ENCODE measurements at places on chromosomes 11 and 22.

GRCh38 chr22:22661275-22661674, 16.9 kb downstream of the GGTLC2 start:
- H3K4me3 ChIP-seq, result no peak overlapping the region
- DNase-seq, result no peak
- no peaks in the 10 kb centered on the region for H3K36me3 ChIP-seq
- H3K27ac ChIP-seq, result no peak overlapping the region
- H3K27me3 ChIP-seq, result peaks cover 6% of the 10 kb centered on the region

- no peaks in the 10 kb centered on the region for H3K4me1 ChIP-seq
- no peak overlapping the region for H3K27ac ChIP-seq
- H3K4me3 ChIP-seq, result no peak overlapping the region
- no peaks in the 10 kb centered on the region for H3K27me3 ChIP-seq
- no peak for DNase-seq
Measured at GRCh38 chr11:58776891-58777710, 45.4 kb upstream of the GLYAT start.

GRCh38 chr11:32991898-32992297, 23.8 kb upstream of the DEPDC7 start:
- H3K4me3 ChIP-seq, result no peak overlapping the region
- no peak for DNase-seq
- H3K4me1 ChIP-seq, result no peaks in the 10 kb centered on the region
- H3K27ac ChIP-seq, result no peak overlapping the region
- peaks cover 2% of the 10 kb centered on the region for H3K36me3 ChIP-seq

DNA sequence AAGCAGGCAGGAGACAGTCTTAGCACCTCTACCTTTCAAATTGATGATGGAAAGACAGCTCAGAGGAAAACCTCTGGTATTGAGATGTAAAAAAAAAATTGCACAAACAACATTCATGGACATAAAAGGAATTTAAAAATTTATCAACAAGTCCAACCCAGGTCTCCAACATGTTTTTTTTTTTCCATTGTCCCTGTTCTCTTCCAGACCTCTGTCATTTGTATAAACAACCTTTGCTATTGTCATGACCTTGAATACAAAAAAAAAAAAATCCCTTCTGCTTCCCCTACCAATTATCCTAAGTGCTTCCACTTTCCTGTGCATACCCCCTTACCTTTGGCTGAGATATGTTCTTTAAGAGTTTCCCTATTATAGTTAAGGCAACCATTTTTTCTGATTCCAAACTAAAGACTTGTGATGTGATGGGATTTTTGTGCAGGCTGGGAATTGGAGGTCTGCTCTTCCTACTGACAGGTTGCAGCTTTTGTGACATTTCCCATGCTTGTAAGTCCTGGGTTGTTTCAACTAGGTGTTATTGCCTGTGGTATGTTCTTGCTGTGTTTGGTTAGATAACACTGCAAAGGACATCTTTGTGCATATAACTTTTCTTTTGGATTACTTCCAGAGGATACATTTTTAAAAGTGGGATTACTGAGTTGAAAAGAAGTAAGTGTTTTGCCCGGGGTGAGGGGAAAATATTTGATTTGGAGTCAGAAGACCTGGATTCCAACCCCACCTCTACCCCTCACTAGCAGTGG, 67.1 kb downstream of the KIAA1671 start:
- no peaks in the 10 kb centered on the region for H3K4me1 ChIP-seq
- no peak for DNase-seq
- no peaks in the 10 kb centered on the region for H3K36me3 ChIP-seq
- no peak overlapping the region for H3K27ac ChIP-seq
- no peak overlapping the region for H3K4me3 ChIP-seq
- peaks cover 36% of the 10 kb centered on the region for H3K27me3 ChIP-seq

GRCh38 chr11:115981814-115982471, 477.7 kb upstream of the CADM1 start:
- no peaks in the 10 kb centered on the region for H3K4me1 ChIP-seq
- H3K27me3 ChIP-seq, result peaks cover under 1% of the 10 kb centered on the region
- H3K4me3 ChIP-seq, result no peak overlapping the region
- H3K36me3 ChIP-seq, result no peaks in the 10 kb centered on the region
- no peak for DNase-seq

Data from activated CD8-positive, alpha-beta T cell treated with anti-CD3 and anti-CD28 coated beads, Interleukin-2, amount 10 ng/mL, durations not matched to agents 7 days and 5 days (primary cell).